CD4-positive, alpha-beta T cell treated with Interleukin-21 for 1 hour (primary cell): ENCODE measurements at places on chromosomes 7 and 10.

DNA sequence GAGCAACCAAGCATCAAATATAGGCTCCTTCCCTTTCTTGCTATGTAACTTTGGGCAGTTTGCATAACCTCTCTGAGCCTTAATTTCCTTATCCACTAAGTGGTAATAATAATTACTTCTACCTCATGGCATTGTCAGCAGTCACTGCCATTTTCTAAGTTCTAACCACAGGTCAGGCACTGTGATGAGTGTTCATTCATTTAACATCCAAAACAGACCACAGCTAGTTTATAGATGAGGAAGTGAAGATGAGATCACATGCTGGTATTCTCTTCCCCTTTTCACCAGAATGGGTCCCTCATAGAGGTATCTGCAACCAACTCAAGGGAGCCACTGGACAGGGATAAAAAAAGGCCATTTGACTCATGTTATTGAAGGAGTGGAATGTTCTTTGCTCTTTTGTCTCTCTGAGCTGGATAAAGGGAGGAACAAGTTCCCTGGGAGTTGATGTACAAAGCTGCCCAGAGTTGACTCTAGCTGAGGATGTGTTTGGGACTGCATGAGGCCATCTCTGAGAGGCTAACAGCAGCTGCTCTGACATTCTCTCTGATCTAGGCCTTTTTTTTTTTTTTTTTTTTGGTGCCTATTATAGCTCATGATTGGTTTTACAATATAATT is 65.0 kb downstream of the DNAJC12 start:
- DNase-seq = peak; percentile 9

- DNase-seq = no peak
Observed at GRCh38 chr10:23521735-23522134, 82.9 kb downstream of the OTUD1 start.

DNA sequence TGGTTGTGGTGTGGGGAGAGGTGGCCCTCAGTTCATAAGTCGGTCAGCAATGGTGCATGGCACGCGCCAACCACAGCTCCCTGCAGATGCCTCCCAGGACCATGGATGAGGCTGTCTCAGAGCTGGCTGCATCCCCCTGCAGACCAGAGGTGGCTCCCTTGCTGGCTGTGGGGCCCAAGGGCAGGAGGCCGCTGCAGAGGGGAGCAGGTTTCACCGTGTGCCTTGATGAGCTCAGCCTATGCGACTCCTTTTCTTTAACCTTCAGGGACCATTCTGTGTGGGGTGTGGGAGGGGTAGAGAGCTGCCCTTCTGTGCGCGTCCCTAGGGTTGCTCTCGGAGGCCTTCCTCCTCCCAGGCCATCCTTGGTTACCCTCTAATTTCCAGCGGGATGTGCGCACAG is 152.4 kb downstream of the ACTR3B start:
- DNase-seq = no peak

- peak; percentile 24 for DNase-seq
Observed at GRCh38 chr7:37510043-37510634, 61.5 kb upstream of the ELMO1 start.

DNA sequence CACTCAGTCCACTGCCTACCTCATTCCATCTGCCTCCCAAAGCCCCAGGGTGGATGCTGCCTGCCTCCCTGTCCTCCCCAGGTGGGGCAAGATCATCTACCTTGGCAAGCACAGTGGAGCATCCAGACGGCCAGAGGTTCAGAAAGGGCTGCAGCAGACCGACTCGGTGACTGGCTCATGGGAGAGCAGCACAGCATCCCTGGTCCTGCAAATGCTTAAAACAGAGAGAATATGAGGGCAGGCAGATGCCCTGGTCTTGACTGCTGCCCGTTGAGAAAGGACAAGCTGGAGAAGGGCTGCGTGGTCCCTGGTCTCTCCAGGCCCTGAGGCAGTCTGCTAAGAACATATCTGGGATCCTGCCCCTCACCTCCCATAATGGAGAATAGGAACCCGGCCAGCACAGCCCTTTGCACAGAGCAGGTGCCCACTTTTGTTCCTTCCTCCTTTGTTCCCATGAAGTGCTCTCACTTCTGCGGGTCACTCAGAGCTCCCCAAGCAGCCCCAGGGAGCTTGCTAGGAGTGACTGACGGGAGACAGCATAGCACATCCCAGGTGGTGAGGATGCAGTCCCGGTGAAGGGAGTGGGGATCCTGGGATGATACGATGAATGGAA is 1.4 kb downstream of the HPS1 start:
- DNase-seq = no peak

DNA sequence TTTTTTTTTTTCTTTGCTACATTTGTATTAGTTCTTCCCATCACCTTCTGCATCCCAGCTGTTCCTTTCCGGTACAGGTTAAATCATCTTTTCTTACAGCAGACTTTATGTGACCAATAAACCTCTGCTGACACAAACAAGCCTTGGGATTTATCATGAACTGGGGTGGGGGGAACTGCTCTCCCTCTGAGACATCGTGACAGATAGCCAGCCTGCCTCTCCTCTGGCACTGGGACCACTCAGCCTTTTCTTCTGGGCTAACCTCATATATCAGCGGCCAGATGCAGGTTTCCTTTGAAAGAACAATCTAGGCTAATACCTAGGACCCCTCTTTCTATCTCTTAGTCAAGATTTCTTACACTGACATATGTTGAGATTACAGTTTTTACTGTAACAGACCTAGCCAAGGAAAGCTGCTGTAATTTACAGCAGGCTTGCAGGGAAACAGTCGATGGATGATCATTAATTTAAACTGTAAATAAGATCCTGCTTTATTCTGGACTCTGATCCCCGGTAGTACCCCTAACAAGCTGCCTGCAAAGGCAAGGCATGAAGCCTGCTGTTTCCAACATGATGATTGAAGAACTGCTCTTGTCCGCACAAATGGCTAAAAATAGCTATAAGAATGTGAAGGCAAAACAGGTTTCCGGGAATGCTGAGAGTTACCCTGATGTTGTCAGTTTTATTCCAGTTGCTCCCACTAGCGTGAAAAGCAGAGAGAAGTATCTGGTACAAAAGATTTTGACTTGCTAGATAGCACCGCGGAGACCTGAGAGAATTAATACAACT is 338.7 kb downstream of the SORCS1 start:
- DNase-seq = no peak

DNA sequence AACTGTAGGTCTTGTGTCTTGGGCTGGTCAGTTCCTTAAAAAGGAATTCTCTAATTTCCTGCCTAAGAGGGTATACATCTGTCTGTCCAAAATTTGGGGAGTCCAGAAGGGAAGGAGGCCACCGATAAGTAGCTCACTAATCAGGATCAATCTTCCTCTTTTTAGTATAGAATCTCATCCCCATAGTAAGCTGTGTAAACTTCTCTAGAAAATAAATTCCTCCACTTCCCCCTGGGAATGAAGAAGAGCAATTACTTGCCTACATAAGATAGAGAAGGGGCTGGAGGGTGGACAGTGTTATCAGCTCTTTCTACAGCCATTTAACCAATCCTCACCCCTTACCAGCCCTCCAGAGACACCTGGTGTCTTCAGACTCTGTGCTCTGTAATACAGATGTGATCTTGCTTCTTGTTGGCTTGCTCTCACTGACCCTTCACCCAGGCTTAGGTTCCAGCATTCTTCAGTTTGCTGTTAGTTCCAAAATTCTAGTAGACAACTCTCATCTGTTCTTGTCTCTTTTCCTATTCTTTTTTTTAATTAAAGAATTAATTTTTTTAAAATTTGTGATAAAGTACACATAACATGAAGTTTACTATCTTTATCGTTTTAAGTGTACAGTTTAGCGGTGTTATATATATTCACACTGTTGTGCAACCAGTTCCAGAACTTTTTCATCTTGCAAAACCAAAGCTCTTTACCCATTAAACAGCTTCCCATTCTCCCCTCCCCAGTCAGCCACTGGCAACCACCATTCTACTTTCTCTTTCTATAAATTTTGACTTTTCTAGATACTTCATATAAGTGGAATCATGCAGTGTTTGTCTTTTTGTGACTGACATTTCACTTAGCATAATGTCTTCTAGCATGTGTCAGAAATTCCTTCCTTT is 6.5 kb upstream of the PRKAR2B start:
- DNase-seq = no peak

GRCh38 chr7:106640368-106641141 is 20.4 kb downstream of the CCDC71L start:
- DNase-seq = no peak

DNA sequence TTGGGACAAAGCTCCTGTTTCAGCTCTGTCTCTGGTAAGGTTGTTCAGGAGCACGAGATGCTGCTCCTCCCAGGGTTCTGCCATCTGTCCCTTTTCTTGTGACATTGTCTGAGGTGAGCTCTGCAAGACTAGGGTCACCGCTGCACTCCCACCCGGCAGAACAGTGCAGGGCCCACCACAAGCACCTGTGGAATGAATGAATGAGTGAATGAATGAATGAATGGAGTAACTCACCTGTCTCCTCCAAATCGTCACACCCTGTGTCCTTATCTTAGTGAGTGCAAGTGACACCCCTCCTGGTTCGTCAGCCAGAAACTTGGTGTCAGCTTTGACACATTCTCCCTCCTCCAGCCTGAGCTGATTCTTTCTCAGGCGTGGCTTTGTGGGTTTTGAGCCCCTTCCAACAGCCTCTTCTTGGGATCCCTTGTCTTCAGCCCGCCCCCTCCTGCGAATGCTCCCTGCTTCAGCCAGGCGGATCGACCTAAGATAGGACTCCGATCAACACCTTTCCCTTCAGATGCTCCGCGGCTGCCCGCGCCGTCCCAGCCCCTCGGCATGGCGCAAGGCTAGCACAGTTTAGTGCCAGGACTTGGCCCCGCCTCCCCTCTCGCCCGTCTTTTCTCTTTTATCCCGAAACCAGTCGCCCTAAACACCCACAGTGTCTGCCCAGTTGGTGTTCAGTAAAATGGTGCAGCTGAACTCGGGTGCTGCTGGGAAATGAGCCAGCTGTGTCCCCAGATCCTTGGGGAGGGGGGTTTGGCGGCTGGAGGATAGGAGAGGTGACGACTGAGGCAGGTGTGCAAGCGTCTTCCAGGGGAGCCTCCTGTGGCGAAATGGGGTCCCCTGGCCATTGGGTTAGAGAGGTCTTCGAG is 89.3 kb downstream of the BEND7 start:
- DNase-seq = no peak

GRCh38 chr10:85448716-85449115 is 917.9 kb downstream of the GRID1 start:
- no peak for DNase-seq

- DNase-seq = no peak
Observed at GRCh38 chr7:135924302-135924701, 52.9 kb downstream of the MTPN start.

DNA sequence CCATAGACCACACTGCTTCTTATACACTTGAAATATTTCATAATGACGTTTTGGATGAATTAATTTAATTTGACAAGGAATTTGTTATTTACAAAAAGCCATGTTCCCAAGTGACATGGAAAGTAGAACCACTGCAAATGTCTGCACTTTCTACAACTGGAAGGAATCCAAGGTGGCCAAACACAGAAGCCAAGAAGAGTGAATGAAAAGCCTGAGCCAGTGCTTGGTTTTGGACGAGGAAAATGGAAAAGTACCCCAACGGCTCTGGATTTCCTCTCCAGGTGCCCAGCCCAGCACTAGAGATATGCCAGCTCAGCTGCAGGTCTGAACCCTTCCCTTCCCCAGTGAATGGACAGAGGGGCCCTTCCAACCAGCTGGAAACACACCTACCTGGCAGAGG is 279.4 kb downstream of the TNS3 start:
- DNase-seq = no peak

GRCh38 chr7:151886783-151887182 is 9.9 kb upstream of the PRKAG2 start:
- no peak for DNase-seq

- no peak for DNase-seq
Observed at GRCh38 chr10:104640339-104641186, 527 bp upstream of the SORCS3 start.

DNA sequence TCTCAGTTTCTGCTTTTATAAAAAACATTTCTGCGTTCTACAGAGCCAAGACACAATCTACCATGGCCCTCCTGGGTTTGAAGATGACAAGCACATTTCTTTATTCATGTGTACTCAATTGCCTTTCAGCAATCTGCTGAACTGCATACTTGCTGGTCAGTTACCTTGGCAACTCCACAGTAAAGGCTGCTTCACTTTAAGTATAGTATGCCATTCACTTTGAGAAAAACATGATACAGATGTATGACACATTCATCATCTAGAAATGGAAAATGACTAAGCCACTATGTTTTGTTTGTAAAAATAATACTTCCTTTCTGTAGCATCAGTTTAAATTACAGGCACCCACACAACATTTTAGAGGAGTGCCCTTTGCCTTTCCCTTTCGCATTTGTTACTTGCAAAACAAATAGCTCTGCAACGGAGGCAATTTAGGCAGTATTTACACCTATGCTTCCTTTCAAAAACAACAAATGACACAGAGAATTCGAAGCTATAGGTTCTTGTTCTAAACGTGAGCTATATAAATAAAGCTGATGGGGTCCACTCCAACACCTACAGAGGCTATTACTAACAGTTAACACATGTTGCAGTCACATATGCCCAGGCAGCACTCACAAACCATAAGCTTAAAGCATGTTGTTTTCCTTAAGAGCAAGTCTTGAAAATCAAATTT is 23.5 kb downstream of the SGCE start:
- DNase-seq = no peak

- no peak for DNase-seq
Observed at GRCh38 chr10:87733081-87733480, 73.4 kb downstream of the PAPSS2 start.

DNA sequence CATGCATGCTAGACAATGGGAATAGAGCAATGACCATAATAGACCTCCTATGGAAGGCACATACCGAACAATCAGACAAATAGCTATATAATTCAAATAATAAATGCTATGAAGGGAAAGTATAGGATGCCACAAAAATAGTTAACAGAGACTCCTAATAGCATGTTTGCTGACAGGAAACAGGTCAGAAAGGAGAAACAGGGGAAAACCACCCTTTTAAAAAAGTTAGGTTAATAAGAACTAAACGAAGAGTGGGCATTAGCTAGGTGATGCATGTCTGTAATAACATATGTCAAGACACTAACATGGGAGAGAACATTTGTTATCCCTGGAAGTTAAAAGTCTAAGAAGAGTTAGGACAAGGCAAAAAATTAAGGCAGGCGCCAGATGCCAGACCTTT is 58.9 kb downstream of the ABI1 start:
- no peak for DNase-seq

GRCh38 chr7:156450473-156450872 is 190.1 kb upstream of the RNF32 start:
- no peak for DNase-seq

- no peak for DNase-seq
Observed at GRCh38 chr10:88196291-88196690, 332.9 kb downstream of the PTEN start.

GRCh38 chr10:75527542-75527941 is 96.1 kb downstream of the LRMDA start:
- DNase-seq = no peak
